ENCODE measurements at places on chromosomes 13 and 19. TPM values are rescaled to one million over a fixed set of nuclear protein-coding genes. Genes with fewer than 3 reads are reported as not detected.

DNA sequence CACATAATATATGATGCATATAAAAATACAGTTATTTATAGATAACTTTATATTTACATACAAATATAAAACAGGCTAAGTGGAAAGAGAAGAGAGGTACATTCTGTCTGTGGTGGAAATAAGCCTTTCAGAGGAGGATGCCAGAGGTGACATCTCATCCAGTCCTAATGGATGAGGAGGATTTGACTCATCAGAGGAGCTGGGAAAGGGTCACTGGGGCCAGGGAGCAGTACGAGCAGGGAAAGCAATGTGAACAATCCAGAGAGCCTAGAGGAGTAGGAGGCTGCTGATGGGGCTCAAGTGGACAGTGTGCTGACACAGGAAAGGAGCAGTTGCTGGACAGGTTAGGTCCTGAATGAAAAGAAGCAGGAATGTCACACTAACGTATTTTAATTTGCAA, 18.6 kb downstream of the NALCN start:
- H3K27ac ChIP-seq = no peak overlapping the region
- no peaks in the 10 kb centered on the region for H3K4me1 ChIP-seq
- H3K36me3 ChIP-seq = no peaks in the 10 kb centered on the region
- DNase-seq = no peak
- H3K4me3 ChIP-seq = no peak overlapping the region

The ZNF175 gene
- total RNA-seq = 12.9 TPM

DNA sequence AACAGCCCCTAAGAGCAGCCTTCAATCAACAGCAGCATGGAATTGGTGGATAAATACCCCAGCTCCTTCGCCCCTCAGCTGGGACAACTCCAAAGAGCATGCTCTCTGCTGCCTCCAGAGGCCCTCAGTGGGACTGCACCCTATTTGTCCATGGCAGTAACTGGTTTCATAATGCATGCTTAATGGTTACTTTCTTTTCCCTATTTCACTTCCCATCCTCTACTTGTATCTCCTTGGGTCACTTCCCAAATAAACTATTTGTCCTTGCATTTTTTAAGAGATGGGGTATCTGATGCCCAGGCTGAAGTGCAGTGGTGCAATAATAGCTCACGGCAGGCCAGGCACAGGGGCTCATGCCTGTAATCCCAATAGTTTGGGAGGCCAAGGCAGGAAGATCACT, 13.5 kb upstream of the TPM4 start:
- H3K27me3 ChIP-seq = peaks cover 3% of the 10 kb centered on the region
- H3K4me3 ChIP-seq = no peak overlapping the region
- H3K27ac ChIP-seq = no peak overlapping the region
- peaks cover 16% of the 10 kb centered on the region for H3K4me1 ChIP-seq
- no peaks in the 10 kb centered on the region for H3K36me3 ChIP-seq

The SULT2A1 gene
- not detected for total RNA-seq

- DNase-seq = no peak
- H3K4me3 ChIP-seq = no peak overlapping the region
- H3K36me3 ChIP-seq = peaks cover 23% of the 10 kb centered on the region
- peaks cover 21% of the 10 kb centered on the region for H3K4me1 ChIP-seq
- no peak overlapping the region for H3K27ac ChIP-seq
These were observed 68.1 kb downstream of the SIPA1L3 start for GRCh38 chr19:37975071-37975470.

- H3K27ac ChIP-seq = no peak overlapping the region
- peaks cover 20% of the 10 kb centered on the region for H3K36me3 ChIP-seq
- no peaks in the 10 kb centered on the region for H3K27me3 ChIP-seq
- DNase-seq = no peak
- no peak overlapping the region for H3K4me3 ChIP-seq
These were observed 42.9 kb downstream of the WASF3 start for GRCh38 chr13:26600343-26600742.

DNA sequence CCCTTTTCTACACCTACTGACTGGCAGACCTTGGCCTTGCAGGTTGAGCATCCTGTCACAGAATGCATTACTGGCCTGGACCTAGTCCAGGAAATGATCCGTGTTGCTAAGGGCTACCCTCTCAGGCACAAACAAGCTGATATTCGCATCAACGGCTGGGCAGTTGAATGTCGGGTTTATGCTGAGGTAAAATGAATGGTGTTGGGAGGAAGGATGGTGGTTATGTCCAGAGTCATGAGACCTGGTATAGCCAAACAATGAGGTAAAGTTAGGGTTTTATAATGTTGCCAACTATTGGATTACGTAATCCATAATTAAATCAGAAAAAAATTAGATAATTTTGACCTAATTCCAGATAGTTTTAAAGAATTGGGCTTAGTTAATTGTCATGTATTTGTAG, 212.5 kb downstream of the PCCA start:
- DNase-seq = no peak
- H3K4me1 ChIP-seq = peaks cover 17% of the 10 kb centered on the region
- no peaks in the 10 kb centered on the region for H3K36me3 ChIP-seq
- no peaks in the 10 kb centered on the region for H3K27me3 ChIP-seq
- no peak overlapping the region for H3K4me3 ChIP-seq

- no peaks in the 10 kb centered on the region for H3K36me3 ChIP-seq
- H3K4me1 ChIP-seq = no peaks in the 10 kb centered on the region
- no peaks in the 10 kb centered on the region for H3K27me3 ChIP-seq
- DNase-seq = no peak
- H3K27ac ChIP-seq = no peak overlapping the region
- H3K4me3 ChIP-seq = no peak overlapping the region
These were observed 946.0 kb downstream of the SLITRK5 start for GRCh38 chr13:88617176-88617575.

The IER2 gene
- total RNA-seq = 80.3 TPM

DNA sequence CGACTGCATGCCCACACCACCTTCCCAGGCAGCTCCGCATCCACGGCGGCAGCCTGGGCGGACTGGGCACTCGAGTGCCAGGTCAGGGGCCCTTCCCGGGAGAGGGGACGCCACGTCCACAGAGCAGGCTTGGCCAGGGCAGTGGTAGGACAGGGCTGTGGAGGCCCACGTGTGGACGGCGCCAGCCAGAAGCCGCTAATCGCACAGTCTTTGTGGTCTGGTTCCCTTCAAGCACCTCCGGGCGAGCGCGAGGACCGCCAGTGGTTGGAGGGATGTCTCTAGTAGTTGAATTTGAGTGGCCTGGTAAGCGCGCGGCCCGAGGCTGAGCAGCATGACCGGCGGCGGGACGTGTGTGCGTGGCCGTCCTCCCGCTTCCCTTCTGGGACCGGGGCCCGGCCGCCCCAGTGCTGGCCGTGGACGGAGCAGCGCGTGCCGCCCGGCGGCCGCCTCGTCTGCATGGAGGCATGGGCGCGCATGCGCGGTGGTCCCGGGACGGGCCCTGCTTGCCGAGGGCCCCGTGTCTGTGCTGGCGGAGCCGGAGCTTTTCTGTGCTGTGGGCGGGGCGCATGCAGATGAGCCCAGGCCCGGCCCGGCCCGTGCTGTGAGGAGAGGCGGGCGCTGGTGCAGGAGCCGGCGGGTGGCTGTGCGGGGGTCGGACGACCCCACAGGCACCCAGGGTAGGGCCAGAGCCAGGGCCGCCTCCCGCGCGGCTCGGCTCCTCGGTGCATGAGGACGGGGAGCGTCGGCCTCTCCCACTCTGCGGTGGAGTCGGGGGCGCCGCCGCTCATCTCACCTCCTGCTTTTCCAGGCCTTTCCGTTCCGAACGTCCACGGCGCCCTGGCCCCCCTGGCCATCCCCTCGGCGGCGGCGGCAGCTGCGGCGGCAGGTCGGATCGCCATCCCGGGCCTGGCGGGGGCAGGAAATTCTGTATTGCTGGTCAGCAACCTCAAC, 8.6 kb downstream of the PTBP1 start:
- no peak overlapping the region for H3K27ac ChIP-seq
- peaks cover 12% of the 10 kb centered on the region for H3K27me3 ChIP-seq
- H3K4me1 ChIP-seq = peaks cover 19% of the 10 kb centered on the region

- H3K36me3 ChIP-seq = no peaks in the 10 kb centered on the region
- no peak within 1 kb of the TSS for H3K27ac ChIP-seq
- peaks cover 96% of the 10 kb centered on the region for H3K27me3 ChIP-seq
- peak within 1 kb of the TSS; percentile 42 for H3K4me3 ChIP-seq
These were observed at the start of gene TLE2 for GRCh38 chr19:3029065-3029923. TSS of gene TLE2 (minus strand) at chr19:3029280. CDS start at chr19:3028904, 376 bp downstream.

DNA sequence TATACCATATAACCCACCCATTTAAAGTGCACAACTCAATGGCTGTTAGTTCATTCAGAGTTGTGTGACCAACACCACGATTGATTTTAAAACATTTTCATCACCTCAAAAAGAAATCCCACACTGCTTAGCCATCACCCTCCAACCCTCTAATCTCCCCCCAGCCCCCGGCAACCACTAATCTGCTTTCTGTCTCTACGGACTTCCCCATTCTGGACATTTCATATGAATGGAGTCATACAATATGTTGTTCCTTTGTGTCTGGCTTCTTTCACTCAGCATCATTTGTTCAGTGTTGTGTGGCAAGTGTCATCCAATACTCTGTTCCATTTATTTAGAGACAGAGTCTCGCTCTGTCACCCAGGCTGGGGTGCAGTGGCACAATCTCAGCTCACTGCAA, 4.0 kb upstream of the PNMA8B start:
- H3K27ac ChIP-seq = no peak overlapping the region
- no peak for DNase-seq
- no peaks in the 10 kb centered on the region for H3K36me3 ChIP-seq
- H3K4me1 ChIP-seq = peaks cover 37% of the 10 kb centered on the region

DNA sequence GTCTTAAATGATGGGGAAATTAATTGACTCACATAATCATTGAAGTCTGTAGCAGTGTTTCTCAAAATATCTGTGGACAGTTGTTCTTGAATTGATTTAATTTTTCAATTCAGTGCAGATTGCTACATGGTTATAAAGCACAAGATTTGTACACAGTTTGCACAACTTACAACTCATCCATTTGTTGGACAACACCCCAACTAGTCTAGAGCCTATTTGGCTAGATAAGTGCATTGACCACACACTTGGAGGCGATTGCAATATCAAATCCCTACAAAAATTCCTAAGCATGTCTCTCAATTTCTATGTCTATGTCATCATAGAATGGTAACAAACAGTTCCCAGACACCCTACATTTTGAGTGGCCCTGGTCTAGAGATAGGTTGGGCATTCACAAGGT, 48.0 kb upstream of the IPO5 start:
- no peak overlapping the region for H3K4me3 ChIP-seq
- H3K27me3 ChIP-seq = no peaks in the 10 kb centered on the region
- H3K36me3 ChIP-seq = no peaks in the 10 kb centered on the region
- H3K27ac ChIP-seq = no peak overlapping the region
- no peak for DNase-seq

DNA sequence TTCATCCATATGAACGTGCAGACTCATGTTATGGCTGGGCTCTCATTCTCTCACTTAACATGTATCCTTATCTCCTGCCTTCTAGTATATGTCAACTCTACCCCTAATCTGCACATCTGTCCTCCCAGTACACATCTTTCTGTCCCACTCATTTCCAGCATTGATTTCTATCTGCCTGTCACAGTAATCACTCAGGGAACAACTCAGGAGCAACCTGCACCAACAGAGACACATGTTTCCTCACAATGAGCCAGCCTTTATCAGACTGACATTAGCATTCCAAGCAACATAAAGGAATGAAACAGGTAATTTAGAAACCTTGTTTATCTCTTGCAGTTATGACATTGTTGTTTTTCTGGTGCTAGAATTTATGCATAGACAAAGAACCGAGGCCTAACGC, 17.6 kb upstream of the SLC7A1 start:
- DNase-seq = no peak
- H3K27me3 ChIP-seq = peaks cover 6% of the 10 kb centered on the region
- H3K4me3 ChIP-seq = no peak overlapping the region
- no peaks in the 10 kb centered on the region for H3K4me1 ChIP-seq
- H3K27ac ChIP-seq = no peak overlapping the region

The CEACAM3 gene
- not detected for total RNA-seq

The KIR3DL1 gene
- total RNA-seq = not detected

- no peaks in the 10 kb centered on the region for H3K4me1 ChIP-seq
- no peaks in the 10 kb centered on the region for H3K27me3 ChIP-seq
- H3K36me3 ChIP-seq = peaks cover 2% of the 10 kb centered on the region
- DNase-seq = no peak
- no peak overlapping the region for H3K27ac ChIP-seq
- no peak overlapping the region for H3K4me3 ChIP-seq
These were observed 23.7 kb downstream of the ATCAY start for GRCh38 chr19:3904233-3904632.

The DACT3 gene
- 7.4 TPM for total RNA-seq

The KLK5 gene
- not detected for total RNA-seq

DNA sequence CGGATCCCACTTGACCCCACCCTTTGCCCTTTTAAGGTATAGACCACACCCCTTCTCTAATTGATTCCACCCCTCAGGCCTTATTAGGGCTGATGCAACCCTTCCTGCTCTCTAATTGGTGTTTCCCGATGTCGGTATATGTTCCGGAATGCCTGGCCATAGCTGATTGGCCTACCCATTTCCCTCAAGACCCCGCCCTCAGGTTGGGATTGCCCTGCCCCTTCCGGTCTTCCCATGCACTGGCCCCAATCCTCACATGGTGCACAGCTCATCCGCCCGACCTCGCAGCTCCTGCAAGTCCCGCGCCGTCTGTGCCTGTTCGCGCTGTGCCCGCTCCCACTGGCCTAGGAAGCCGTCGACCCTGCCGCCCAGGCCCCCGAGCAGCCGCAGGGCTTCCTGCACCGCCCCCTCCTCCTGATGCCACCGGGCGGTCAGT, 18.1 kb downstream of the TSKS start:
- DNase-seq = no peak
- no peaks in the 10 kb centered on the region for H3K4me1 ChIP-seq
- no peaks in the 10 kb centered on the region for H3K36me3 ChIP-seq
- H3K27me3 ChIP-seq = no peaks in the 10 kb centered on the region

DNA sequence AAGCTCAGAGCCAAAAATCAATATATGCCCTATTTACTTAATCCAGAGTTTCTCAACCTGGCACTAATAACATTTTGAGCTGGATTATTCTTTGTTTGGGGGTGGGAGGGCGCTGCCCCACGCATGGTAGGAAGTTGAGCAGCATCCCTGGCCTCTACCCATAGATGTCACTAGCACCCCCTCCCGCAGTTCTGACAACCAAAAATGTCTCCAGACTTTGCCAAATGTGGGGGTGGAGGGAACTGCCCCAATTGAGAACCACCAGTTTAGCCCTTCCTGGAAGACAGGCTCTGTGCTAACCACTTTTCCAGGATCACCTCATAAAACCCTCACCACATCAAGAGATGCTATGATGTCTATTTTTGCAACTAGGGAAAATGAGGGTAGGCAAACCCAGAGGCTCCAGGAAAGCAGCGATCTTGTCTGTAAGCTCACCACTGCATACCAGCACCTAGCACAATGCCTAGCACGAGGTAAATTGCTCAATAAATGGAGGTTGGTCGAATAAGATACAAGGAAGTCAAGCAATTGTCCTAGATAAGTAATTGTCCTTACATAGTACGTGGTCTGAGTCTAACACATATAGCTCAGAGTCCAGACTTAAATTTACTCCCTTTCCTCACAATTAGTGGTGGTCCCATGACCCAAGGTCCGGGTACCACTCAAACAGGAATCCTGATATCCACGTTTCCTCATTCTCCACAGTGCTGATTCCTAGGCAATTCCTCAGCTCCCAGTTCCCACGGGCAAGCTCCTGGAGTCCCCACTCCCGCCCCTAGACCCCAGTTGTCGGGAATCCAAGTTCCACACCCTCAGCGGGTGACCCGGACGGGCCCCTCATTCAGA, 892 bp downstream of the TRIR start:
- peaks cover 5% of the 10 kb centered on the region for H3K27me3 ChIP-seq
- DNase-seq = no peak
- H3K4me3 ChIP-seq = peak overlapping the region; percentile 92
- H3K36me3 ChIP-seq = peaks cover 18% of the 10 kb centered on the region

The CLEC17A gene
- not detected for total RNA-seq

The ERICH4 gene
- total RNA-seq = not detected

- no peak overlapping the region for H3K4me3 ChIP-seq
- peaks cover 5% of the 10 kb centered on the region for H3K4me1 ChIP-seq
- no peaks in the 10 kb centered on the region for H3K27me3 ChIP-seq
These were observed 487.8 kb downstream of the KCTD12 start for GRCh38 chr13:76398425-76398824.

The DENND1C gene
- not detected for total RNA-seq

The SHD gene
- 2.7 TPM for total RNA-seq

Data from neural crest cell (in vitro differentiated cells).